ENCODE measurements at places on chromosomes 1 and 21.

GRCh38 chr21:19731251-19731650 is 1267.0 kb upstream of the NCAM2 start:
- DNase-seq, result no peak

- no peak for DNase-seq
Measured at GRCh38 chr1:27972141-27972540, 12.4 kb downstream of the XKR8 start.

DNA sequence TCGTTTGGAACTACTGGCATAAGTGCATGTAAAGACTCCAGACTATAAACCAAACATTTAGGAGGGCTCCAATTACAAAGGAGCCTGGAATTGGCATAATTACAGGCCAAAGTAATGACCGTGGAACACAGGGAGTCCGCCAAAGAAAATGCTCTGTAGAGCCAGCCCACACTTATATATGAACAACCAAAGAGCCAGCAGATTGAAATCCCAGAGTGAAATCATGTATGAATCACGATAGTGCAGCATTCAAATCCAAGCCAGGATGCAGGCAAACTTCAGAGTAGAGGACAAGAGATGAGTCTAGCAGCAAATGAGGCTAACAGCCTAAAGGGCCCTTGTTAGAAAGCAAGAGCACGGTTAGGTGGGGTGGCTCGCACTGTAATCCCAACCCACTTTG is 13.1 kb downstream of the VPS26C start:
- DNase-seq, result no peak

- no peak for DNase-seq
Measured at GRCh38 chr1:202150187-202150586, 5.7 kb upstream of the ARL8A start.

- DNase-seq, result no peak
Measured at GRCh38 chr21:28944296-28944695, 48.4 kb downstream of the LTN1 start.

GRCh38 chr21:38995731-38996130 is 187.5 kb downstream of the PSMG1 start:
- DNase-seq, result no peak

- DNase-seq, result no peak
Measured at GRCh38 chr1:110872745-110873720, at the start of gene CD53. TSS of gene CD53 (plus strand) at chr1:110873148. CDS start at chr1:110891409, 18,261 bp downstream.

DNA sequence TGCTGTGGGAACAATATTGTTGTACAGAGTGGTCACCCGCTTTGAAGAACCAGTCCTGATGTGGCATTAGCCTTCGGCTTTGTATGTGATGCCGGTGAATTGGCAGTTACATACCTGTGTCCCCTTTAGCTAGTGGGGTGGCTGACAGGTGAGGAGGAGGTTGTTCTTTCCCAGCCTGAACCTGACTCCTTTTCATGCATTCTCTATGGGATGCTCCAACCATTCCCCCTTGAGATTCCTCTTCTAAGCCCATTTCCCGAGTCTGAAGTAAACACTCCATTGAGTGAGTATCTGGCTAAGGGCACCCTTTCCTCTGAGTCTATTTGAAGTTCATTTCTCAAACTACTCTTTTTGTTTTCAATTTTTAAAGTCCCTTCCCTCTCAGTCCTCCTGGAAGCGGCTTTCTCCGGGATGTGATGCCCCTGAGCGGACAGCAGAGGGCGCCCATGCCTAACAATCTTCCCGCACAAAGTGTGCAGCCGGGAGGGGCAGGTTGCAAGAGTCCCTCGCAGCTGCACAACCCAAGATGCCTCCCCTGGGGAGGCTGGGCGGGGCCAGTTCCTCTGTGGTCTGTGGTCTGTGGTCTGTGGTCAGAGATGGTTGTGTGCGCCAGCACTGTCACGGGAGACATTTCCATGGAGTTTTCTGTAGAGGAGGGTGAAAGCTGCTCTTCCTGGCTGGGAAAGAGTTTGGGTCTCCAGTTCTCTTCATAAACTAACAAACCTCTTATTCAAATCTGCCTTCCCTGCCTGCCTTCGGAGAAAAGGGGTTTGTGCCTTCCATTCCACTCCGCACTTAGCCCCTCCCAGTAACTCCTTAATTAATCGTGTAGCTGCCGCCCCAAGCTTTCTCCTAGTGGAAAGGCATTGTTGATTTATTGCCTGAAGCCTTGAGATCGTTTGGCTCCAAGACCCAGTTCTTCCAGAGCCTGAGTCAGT is 36.4 kb upstream of the LMX1A start:
- DNase-seq, result peak; percentile 89

DNA sequence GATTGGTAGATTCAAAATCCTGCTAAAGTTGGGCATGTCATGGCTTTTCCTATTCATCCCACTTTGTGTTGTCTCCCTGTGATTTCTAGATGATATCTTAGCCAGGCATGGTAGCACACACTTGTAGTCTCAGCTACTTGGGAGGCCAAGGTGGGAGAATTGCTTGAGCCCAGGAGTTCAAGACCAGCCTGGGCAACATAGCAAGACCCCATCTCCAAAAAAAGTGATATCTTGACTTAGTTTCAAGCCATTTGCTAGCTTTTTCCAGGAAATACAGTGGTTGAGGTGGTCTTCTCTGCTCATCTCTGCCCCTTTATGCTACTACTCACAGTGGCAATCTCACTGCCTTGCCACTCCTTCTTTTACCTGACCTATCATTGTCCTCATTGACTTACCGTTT is 12.3 kb upstream of the HAX1 start:
- DNase-seq, result no peak

GRCh38 chr1:47969478-47969877 is 27.7 kb downstream of the TRABD2B start:
- no peak for DNase-seq

DNA sequence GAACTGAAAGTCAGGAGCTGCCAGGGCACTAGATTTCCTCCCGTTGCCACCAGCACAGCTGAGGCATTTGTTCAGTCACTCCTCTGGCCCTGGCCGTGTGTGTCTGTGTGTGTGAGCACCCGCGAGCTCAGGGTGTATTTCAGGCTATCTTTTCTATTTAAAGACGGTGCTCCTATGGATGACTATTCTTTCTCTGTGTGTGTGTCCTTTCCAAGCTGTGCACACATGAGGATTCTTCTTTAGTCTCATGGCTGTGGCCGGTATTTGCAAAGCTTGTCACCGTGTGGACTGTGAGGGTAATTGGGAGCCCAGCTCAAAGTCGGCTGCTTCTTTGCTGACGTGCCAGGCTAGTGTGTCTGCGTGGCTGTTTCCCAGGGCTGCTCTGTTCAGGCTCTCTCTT is 3.0 kb upstream of the KCND3 start:
- DNase-seq, result no peak

DNA sequence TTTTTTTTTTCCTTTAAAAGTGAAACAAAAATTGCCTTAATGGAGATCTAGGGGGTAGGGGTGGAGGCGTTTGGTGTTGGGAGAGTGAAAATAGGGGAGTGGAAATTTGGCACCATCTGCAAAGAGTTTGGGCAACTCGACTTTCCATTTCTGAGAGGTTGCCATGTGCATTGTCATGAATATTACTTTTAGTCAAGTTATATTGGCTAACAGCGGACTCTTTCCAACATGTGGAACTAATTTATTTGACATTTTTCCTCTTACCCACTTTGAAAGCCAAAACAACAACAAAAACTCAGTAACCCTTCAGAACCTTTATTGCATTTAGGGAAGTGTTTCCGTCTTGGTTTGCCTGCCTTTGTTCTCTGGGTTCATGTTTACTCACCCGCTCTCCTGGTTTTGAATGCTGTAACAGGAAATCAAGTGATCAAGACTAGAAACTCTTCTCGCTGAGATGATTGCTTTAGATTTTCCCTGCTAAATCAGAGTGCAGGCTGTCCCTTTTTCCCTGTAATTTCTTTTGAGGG is 70.4 kb downstream of the CACHD1 start:
- DNase-seq, result no peak

DNA sequence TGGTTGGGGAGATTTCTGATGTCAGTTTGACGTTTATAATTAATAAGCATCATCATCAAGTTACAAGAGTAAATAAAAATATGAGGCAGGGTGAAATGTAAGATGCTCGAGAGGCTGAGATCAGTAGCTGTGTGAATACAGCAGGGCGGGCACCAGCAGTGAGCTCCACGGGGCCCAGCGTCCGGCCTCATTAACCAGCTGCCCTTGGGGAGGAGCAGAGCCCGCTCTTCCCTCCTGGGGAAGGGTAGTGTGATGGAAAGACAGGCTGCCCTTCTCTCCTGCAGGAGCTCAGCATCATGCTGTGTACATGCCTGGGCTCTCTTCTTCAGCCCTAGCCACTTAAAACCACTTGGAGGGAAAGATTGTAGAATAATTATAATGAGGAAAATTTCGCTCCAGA is 23.4 kb downstream of the PDE9A start:
- no peak for DNase-seq

GRCh38 chr1:24639881-24640280 is 3.2 kb upstream of the SRRM1 start:
- DNase-seq, result peak; percentile 13

DNA sequence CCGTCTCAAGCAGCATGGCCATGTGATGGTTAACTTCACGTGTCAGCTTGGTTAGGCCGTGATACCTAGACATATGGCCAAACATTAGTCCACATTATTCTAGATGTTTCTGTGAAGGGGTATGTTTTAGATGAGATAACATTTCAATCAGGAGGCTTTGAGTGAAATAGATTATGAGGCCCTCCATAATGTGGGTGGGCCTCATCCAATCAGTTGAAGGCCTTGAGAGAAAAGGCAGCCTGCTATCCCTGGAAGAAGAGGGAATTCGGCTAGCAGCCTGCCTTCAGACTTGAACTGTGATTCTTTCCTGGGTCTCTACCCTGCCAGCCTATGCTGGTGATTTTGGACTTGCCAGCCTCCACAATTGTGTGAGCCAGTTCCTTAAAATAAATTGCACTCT is 90.1 kb downstream of the ZSCAN20 start:
- no peak for DNase-seq

DNA sequence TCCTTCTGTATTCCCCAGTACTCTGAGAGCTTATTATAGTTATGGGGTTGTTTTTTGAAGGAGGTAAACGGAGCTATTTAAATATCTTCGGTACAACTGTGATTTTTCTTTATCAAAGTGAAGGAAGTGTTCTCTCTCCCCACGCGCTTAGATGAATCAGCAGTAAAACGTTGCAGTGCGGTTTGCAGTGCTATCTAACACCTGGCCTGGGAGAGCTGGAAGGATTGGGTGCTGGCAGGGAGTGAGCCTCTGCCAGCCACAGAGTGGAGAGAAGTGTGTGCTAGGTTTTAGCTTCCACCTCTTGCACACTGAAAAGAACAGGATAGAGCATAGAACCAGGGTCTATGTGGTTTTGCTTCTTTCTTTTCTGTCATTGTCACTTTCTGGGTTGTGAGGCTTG is 165.9 kb downstream of the SDCCAG8 start:
- DNase-seq, result peak; percentile 86

GRCh38 chr1:21946836-21947587 is 9.9 kb upstream of the HSPG2 start:
- DNase-seq, result no peak

GRCh38 chr1:235650341-235651169 is 971 bp upstream of the GNG4 start:
- no peak for DNase-seq

- DNase-seq, result no peak
Measured at GRCh38 chr1:164885311-164885710, 326.3 kb downstream of the PBX1 start.

GRCh38 chr1:85228972-85229371 is 28.2 kb upstream of the SYDE2 start:
- DNase-seq, result no peak

DNA sequence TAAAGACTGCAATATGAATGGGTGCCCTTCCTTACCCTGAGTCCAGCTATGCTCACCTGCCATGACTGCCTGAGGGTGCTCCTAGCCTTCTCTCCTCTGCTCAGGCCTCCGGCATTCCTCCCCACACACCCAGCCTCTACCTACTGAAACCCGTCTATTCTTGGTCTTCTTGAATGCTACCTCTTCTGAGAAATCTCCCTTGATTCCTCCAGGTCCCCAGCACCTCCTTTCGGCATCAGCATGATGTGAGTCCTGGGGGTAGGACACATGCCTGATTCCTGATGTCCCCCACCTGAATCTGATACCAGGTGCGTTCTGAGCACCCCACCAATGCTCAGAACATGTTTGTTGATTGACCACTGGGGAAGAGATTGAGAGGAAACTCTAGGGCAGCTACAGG is 8.6 kb downstream of the LDLRAD1 start:
- DNase-seq, result no peak

GRCh38 chr1:119686661-119687060 is 25.1 kb upstream of the PHGDH start:
- DNase-seq, result no peak

DNA sequence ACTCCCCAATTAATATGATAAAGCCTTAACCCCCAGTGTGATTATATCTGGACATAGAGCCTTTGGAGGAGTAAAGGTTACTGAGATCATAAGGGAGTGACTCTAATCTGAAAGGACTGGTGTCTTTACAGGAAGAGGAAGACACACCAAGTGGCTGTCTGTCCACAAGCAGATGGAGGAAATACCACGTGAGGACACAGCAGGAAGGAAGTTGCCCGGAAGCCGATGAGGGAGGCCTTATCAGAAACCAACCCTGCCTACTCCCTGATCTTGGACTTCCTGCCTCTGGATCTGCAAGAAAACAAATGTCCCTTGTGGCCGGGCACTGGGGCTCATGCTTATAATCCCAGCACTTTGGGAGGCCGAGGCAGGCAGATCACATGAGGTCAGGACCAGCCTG is 110.3 kb upstream of the CHRM3 start:
- DNase-seq, result no peak

- DNase-seq, result no peak
Measured at GRCh38 chr1:84889437-84889836, 3.6 kb downstream of the LPAR3 start.

DNA sequence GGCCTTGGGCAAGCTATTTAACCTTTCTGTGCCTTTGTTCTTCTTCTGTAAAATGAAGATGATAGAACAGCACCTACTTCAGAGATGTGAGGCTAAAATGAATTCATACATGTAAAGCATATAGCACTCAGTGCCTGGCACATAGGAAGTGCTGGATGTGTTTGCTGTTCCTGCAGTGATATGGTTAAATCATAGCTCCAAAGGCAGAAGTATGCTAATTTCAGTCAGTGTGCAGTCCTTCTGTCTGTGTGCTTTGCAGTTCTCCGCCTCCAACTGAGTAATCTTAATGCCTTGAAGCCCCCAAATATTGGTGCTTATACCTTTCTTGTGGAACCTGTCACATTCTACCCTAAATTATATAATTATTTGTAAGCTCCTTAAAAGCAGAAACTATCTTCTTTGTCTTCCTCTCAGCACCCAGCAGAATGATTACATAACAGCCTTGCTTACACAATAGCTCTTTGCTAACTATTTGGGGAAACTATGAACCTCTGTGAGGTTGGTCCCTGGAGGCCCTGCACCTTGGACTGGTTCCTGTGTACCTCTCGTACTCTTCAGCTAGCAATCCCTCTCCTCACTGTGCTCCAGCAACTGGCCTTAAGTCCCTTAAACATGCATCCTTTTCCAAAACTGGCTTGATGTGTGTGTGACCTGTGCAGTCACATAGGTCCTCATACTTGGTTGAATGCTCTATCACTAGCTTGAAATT is 57.0 kb upstream of the CACYBP start:
- no peak for DNase-seq

- no peak for DNase-seq
Measured at GRCh38 chr1:38102636-38103035, 56.0 kb upstream of the POU3F1 start.

GRCh38 chr1:59108481-59109317 is 188.2 kb upstream of the FGGY start:
- DNase-seq, result no peak
